ENCODE measurements at places on chromosomes 7 and 10.

DNA sequence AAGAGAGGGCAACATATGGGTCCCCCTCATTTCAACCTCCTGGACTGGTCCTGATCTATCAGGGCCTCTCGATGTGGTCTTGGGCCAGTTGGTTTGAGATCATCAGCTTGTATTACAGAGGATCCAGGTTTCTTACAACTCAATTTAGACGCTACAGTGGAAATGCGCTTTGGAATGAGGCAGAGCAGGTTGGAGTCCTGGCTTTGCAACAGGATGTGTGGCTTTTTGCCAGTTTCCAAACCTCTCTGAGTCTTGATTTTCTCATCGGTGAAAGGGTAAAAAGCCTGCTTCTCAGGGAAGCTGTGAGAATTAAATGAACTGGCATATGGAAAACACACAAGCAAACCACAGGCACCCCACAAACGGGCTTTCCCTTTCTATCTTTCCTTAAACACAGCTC, 37.5 kb upstream of the MKI67 start:
- no peak for DNase-seq

DNA sequence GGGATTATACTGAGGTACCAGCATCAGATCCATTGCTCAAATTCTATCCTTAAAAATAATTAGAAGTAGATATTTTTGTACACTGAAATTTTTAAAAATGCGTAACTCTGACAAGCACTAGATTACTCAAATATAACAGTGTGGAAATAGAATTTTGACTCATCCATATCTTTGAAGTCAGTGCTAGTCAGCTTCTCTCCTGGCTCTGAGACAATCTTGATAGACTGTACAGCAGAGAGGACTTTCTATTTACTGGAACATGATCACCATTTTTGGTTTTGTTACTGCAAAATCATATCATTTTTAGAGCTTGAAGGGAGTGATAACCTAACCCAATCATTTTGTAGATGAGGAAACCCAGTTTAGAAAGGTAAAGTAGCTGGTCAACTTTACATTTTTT, 195.0 kb downstream of the MTERF1 start:
- no peak for DNase-seq

GRCh38 chr7:4079956-4080355, 602.1 kb upstream of the FOXK1 start:
- DNase-seq = no peak

DNA sequence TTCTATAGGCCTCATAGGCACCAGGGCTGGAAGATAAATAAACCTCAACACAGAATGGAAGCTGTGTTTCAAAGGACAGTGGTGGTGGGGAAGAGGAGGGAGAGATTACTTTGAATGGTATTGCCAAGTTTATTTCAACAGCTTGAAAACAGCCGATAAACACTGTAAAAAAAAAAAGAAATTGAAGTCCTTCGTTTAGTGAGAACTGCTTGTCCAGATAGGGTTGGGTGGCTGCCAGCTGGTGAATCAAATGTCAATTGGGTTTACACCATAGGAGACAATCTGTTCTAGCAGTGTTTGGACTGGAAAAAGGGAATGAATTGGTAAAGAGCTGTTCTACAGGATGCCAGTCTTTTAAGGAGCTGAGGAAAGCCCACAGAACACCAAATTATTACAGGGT, 254.8 kb downstream of the PHF14 start:
- no peak for DNase-seq

DNA sequence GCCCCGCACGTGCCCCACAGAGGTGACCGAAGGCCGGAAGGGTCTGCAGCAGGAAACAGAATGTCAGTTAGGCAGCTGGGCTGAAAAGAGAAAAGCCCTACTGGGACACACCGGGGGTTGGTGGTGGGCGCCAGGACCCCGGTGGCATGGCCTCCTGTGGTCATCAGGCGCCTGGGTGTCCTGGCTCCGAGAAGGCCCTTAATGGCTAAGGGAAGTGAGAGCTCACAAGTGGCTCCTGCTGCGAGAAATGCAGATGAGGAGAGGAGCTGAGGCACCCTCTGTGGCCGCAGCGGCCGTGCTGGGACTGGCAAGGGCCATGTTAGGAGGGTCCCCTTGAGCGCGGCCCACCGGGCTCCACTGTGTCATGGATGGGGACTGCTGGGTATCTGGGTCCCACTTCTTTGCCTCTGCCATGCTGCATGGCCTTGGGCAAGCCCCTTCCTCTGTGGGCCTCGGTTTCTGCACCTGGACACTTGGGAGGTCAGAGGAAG, 79.2 kb upstream of the GNA12 start:
- no peak for DNase-seq

DNA sequence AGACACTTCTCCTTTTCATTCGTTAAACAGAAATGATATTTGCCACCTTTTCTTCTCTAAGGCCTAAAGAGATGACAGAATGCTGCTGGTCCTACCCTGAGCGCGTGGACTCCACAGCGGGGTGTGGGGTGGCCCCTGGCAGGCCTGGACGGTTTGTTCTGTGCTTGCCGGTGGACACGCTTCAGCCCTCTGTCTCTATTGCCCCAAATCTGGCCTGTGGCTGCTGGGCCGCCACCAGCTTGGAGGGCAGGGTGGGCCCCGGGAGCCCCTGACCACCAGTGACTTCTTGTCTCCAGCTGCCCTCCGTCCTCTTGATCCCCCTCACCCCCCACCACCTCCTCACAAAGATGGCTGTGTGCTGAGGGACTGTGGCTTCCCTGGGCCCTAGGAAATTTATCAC, 5.7 kb downstream of the CHST3 start:
- no peak for DNase-seq

DNA sequence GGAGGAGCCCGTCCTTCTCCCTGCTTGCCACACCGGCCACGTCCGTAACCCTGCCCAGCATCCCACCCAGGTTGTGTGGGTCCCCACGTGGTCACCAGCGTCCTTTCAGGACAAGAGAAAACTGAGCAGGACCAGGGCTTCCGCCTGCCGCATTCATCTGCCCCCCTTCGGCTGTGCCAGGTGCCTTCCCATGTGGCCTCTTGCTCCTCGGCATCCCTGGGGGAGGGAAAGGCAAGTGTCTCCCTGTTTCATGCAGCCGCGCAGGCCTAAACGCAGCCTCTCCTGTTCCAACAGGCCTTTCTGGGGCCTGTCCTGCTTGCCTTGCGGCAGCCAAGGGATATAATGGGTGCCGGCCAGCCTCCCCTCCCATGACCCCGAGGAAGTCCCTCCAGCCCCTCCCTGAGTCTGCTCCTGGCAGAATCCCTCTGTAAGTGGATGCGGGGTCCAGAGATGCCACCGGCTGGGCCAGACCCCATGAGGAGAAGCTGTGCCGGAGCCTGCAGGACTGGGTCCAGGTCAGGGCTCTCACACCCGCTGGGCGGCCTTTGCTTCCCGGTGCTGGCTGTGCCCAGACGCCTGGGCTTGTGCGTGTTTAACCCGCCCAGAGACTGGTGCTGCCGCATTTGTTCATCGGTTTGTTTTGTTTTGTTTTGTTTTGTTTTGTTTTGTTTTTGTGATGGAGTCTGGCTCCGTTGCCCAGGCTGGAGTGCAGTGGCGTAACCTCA, 23.1 kb downstream of the SHH start:
- DNase-seq = no peak

DNA sequence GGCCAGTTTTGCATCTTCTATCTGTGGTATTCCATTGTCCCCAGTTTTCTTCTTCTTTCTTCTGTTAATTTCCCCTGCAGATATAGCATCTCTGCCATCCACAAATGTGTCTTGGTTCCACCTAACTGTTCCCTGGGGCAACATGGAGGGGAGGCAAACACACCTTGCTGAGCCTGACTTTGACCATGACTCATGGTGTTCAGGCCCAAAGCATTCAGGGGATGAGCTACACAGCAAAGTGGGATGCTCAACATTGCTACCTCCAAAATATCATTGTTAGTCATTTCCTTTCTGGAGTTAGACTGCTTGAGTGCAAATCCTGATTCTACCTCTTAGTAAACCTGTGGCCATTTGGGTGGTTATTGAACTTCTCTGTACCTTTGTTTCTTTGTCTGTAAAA, 542.7 kb downstream of the LRMDA start:
- no peak for DNase-seq

- DNase-seq = no peak
Measured at GRCh38 chr7:77252506-77252905, 52.9 kb upstream of the FGL2 start.

DNA sequence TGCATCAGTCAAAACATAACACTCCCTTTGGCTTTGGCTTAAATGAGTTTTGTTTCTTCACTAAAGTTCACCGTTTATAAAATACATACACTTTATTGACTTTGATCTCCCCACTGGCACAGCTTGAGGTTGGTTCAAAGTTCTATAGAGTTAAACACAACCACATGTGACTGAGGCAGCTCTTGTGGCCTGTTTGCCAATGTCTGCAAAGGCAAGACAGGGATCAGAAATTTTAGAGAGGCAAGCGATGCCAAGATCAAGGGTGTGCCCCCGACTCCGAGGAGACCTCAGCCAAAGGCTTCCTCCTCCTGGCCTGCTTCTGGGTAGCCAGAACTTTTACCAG, 129.8 kb upstream of the JCAD start:
- DNase-seq = no peak

- DNase-seq = no peak
Measured at GRCh38 chr10:131767716-131768115, 133.1 kb upstream of the PPP2R2D start.

DNA sequence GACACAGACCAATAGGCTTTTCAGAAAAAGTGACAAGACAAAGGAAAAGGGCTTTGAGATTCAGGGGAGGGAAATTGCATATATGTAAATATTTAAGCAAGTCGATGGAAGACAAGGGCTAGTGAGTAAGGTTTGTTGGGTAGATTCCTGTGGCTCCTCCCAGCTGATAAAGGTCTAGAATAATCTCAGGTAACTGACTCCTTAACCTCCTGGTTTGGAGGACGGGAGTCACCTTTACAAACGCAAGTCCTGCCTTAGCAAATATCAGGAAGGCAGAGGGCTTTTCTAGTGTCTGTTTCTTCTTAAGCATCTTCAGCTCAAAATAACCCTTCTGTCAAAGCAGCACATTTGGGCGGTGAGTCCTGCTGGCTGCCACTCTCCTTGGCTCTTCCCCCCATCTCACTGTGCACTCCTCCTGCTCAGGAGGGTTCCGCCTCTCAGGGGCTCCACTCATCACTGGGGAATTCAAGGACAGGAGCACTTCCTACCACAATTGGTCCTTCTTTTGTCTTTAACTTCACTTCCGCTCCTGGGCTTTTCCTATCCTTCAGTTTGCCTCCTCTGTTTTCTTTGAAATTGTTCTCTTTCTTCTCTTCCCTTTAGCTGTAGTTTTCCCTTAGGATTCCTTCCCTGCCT, 496.3 kb upstream of the KLF6 start:
- no peak for DNase-seq

DNA sequence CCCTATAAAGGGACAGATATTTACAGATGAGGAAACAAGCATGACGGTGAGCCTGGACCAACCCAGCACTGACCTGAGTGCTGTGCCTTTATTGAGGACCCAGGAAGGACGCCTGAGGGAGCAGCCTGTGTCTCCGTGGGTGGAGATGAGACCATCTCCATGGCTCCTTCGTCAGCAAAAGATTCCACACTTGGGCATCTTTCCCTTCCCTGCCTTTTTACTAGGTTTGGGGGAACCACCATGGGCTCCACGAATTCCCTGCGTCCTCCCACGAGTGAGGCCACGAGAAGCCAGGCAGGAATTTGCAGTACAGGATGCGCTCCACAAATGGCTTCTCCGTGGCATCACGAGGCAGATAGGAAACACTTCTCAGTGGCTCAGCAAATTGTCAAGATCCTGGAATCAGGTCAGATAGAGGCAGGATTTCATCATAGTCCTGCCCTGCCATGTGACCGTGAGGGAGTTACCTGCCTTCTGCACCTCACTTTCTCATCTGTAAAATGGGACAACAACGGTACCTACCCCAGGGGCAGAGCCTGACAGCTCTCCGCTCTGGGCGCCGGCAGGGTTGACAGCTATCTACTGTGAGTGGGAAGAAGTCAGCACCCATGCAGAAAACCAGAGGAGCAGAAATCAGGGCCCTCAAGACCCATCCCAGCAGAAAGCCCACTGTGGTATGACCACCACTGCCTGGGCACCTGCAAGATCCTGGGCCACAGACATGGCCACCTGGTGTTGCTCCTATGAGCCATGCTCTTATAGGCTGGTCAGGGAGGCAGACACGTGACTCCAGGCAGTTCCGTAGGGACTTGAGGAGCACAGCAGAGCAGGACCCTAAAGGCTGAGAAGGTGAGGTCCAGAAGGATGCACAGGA, 80.1 kb downstream of the GRID1 start:
- DNase-seq = no peak

DNA sequence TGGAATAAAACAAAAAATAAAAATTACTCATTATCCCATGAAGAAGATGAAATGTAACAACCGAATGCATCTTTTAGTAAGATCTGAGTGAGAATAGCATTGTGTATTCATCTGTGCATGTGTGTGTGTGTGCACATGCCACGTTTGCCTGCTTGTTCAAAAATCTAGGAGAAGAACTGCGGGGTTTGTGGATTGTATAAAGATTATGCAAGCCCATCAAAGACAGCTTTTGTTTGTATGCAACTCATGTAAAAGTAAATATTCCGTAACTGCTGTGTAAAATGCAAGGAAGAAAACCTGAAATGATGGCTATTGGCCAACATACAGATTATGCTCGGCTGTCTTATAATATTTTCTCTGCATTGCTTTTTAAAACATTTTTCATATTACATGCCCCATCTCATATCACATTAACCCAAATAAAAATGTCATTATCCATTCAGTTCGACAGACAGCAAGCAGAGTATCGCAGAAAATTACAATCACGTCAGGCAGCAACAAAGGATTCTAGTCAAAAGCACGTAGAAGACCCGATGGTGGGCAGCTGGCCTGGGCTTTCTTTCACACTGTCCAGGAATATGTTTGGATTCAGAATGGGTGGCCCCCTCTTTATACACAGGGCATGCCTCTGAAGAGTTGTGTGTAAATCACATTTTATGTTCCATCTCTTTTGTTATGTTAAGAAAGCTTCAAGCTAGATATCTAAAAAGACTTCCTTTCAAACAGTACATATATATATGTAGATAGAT, 114.0 kb downstream of the PARP12 start:
- DNase-seq = no peak

DNA sequence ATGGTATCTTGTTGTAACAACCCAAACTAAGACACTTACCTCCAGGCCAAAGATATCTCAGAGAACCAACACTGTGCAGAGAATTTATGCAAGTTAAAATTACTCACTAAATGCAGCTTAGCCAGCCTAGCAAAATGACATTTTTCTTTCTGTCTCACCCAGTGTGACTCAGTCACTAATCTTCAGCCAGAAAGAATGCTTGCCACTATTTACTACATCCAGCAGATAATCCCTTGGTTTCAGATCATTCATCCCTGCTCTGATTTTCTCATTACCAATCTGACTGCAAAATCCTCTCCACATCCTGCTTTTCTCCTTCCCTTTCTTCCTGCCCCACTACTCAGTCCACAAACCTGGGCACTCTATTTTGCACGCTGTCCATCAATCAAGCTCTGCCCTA, 93.5 kb upstream of the NEBL start:
- no peak for DNase-seq

DNA sequence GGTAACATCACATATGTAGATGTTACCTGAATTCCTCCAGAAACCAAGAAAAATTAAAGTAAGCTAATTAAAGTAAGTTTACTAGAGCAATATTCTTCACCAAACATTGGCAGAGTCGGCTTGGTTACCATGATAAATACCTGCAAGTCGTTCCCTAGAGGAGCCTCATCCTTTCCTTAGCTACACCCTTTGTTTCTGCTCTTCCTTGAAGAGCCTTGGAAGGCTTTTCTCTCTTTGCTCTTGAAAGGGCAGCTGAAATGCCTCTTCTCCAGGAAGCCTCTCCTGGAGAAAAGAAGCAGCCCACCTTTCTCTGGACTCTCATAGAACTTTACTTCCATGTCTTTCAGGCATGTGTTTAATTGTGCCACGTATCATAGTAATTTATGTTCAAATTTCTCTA, 34.9 kb upstream of the CALD1 start:
- DNase-seq = no peak

Data from stimulated activated CD8-positive, alpha-beta memory T cell treated with anti-CD3 and anti-CD28 coated beads, Interleukin-15, amount 100 ng/mL, for 24 hours (primary cell).